ENCODE measurements at places on chromosomes 5 and 9.
A peak's percentile ranks its signal among the peaks of the same experiment; 100 is the strongest.

GRCh38 chr5:176944268-176944667 lies 45.1 kb upstream of the HK3 start:
- DNase-seq: no peak

GRCh38 chr9:96305171-96305570 lies 3.2 kb upstream of the HSD17B3 start:
- no peak for DNase-seq

GRCh38 chr5:124253203-124253810 lies 493.1 kb downstream of the ZNF608 start:
- DNase-seq: peak; percentile 75

DNA sequence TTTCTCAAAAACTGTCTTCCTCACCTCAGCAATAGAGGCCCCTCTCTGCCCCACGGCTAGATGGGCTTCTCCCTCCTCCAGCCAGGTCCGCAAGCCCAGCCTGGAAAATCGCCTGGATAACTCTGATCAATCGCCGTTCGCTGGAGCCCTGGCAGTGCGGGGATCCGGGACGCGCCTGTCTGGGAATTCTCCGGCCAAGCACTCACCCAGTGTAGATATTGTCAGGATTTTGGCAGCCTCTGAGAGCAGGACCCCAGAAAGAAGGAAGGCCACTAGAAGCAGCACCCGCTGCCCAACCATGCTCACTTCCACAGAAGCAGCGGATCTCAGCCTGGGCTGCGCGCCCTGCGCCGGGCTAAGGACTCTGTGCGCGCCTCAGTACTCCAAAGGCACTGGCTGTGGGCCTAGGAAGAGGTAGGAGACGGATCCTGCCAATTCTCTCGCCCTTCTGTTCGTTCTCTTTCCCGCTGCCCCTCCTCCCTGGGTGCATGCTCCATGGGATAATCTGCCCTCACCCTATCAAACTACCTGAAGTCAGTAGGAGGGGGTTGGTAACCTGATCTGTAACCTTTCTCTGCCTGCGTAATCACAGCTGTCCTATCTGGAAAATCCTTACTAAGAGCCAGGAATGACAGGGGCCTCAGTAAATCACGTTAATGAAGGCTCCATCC lies at the start of gene UGT3A1:
TSS of gene UGT3A1 (minus strand) at position 450 of the 671 bp plus-strand sequence. CDS start at position 300, 150 bp downstream.
- no peak for DNase-seq

DNA sequence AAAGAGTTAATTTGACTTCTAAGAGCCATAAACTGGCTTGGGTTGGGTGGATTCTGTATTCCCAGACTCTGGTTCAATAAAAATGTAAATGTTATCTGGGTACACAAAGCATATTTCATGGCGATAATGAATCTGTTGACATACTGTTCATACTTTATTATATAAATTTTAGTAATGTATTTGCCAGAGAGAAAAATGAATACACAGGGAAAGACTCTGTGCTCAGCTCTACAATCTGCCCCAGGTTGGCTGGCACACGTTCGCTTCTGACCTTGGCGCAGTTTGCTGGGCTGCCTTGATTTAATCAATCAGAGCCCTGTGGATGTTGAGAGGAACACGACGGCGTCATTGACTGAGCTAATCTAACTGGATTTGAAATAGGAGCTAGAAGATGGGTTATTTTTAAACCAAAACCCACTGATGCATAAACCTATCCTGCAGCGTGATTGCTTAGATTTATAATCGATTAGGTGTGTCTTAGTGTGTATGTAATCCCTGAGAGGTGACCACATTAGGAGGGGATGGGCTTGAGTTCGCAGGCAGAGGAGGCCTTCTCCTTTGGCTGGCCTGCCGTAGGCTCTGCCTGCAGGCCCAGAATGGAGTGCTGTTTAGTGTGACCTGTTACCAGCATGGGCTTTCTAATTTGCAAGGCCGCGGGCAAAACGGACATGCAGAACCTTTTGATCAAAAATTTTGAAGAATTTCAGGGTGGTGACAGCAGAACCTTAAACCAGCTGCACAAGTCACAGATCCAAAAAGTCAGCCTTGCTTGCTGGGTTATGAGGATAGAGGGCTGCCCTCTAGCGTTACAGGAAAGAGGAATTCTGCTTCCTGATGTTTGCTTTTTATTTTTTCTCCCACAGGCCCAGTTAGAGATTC lies 3.9 kb upstream of the ADCY2 start:
- DNase-seq: peak; percentile 66

GRCh38 chr5:159764283-159765134 lies 151.8 kb upstream of the ADRA1B start:
- no peak for DNase-seq

- DNase-seq: no peak
Measured at GRCh38 chr5:10481241-10481935, 39.7 kb downstream of the ROPN1L start.

DNA sequence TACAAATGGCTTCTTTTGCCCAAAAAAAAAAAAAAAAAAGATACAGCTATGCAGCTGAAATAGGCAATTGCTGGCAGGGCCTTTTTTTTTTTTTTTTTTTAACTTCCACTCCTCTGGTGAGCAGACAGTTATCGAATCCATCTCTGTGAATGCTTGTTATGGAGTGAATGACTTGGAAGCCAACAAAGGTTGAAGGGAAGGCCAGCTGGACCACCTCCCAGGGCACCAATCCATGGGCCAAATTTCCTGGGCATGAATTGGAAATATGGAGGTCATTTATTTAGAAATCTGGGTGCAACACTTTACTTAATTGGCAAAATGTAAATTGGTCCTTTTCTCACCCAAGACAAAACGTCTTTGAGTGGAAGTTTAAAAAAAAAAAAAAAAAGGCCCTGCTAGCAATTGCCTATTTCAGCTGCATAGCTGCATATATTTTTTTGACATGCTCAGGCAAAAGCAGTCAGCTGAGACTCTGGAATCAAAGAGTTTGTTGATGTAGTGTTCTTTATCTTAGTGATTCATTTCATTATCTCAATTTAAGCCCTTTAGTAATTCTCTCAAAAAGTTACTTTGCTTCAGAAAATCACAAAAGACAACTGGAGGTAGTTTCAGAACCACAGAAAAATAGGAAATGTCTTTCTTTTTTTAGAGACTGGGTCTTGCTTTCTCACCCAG lies 392.2 kb upstream of the KLF4 start:
- peak; percentile 39 for DNase-seq

DNA sequence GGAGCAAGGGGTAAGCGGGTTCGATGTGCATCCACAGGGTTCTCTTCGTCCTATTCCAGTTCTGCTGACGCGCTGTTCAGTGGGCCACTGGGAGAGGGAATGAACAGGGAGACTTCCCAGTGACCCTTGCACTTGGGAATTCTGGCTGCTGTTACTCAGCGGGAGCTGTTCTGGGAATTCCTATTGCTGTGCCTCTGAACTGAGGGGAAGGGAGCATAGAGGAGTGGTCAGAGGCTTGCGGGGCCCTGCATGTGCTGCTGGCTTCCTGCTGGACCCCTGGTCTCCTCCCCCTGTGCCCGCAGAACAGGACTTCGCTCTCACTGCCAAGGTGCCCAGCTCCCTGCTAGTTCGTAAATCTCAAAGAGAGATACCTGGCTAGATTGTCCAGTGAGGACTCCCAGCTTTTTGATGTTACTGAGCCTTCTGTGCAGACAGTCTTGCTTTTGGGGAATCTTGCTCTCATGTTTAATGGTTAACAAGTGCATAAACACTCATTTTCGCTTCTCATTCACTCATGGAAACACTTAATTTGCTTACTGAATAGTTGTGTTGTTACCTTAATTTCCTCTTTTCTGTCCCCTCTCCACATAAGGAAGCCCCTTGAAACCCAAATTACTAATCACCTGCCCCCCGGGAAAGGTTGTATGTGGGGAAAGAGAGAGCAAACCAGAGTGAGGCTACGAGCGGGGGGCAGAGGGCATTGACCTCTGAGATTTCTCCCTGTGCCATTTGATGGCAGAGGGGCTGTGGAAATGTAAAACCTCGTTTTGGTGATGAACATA lies 5.9 kb downstream of the TRIO start:
- no peak for DNase-seq

DNA sequence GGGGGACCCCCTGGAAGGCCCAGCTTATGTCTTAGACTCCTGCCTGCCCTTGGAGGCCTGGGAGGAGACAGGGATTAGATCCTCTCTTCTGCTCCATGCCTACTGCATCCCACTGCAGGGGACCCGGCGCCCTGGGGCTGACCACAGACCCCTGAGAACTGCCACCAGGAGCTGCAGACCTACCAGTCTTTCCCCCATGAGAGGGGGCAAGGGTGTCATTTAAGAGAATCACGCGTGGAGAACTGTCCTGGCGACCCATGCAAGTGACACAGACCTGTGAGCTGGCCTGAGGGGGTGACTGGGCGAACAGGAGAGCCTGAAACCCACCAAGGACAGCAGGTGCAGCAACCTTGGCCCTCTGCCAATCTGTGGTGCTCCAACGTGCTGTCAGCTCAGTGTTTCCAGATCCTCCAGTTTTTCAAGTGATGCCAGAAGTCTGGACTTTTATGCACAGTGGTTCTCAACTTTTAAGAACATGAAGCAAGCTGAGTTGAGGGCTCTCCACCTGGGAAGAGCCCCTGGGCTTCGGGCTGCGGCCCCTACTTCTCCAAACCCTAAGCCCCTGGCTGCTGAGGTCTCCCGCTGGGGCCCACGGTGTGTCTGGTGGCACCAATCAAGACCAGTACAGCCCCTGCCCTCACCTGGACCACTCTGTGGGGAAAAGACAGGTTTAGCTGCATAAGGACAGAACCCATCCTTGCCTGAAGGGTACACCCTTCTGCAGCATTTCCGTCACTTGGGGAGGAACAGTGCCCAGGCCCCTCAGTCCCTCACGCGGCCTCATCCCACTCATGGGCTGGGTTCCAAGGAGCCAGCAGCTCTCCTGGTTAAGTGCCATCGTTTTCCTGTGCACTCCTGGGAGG lies 18.2 kb downstream of the GFPT2 start:
- DNase-seq: no peak

DNA sequence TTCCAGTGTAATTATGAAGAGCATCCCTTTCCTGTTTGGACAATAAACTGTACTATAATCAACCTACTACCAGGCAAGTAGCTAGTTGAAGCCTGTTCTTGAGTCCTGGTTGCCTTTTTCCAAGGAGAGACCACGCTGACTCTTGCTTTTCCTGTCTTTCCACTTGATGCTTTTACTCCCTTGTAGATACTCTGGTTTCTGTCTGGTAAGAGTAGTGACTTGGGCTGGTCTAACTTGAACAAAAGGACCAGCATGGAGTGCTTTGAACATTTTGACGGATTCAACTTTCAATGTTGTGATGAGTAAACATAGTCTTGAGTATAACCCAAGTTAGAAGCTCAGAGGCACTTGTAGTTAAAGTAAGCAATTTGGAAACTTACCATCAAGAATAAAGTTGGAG lies 464.3 kb downstream of the GADD45G start:
- no peak for DNase-seq

GRCh38 chr5:38692346-38692745 lies 135.9 kb upstream of the LIFR start:
- DNase-seq: no peak

DNA sequence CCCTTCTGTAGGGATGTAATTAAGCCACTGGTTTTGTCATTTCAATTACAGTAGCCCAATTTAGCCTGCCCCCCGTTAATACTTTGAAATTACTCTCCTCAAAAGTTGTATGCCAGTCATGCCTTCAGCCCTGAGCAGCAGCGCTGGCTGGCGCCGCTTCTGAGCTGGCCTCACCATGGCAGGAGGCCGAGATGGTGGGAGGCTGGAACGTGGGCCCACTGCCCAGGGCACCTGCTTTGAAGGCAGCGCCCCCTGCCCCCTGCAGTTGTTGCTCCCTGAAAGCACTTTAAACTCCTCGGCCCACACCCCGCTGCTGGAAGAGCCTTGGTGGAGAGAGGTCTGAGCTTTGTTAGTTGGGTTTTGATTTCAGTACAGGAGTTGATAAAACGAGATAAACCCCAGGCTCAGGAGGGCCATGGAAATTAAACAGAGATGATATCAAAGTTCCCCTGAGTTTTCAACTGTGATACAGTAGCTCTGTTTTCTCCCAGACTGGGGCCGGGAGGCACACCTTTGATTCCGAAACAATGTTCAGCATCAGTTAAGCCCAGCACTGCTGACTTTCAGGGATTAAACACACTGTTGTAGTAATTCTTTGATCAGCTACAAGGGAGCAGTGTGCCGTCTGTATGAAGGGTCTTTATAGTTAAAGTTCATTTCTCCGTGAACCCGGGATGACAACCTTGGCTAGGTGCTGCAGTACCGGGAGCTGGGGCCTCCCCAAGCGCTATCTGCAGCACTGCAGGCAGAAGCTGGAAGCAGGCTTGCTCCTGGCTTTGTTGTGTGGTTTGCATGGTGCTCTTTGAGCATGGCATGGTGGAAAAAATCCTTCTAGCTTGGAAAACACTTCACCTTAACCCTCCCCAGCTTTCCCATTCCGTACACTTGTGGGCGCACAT lies 9.5 kb downstream of the MVB12B start:
- DNase-seq: peak; percentile 31

DNA sequence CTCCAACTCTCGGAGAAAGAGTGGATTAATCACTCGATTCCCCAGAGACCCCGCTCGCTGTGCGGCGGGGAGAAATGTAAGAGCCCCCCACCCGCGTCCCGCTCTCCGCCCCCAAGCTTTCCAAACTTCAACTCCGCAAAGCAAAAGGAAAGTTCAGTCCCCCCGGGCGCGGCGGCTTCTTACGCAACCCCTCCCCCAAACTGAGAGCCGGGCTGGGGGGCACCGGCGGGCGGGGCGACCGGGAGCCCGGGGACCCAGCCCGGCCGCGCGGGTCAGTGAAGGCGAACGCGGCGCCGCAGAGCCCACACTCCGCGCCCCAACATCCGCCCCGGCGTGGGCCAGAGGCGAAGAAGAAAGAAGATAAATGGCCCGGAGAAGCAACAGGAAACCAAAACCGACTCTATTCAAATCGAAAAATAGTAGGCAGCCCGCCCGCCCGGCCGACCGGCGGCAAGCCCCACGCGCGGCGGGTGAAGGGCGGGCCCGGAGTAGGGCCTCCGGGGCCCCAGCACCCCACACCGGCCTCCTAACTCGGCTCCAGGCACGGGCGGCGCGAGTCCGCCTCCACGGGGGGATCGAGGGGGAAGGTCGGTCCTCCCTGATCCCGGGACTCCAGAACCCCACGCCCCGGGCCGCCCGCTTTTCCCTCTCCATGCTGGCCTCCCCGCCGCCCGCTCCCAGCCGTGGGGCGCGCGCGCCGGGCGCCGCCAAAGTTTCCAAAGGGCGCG lies 720 bp downstream of the NOTCH1 start:
- DNase-seq: no peak

DNA sequence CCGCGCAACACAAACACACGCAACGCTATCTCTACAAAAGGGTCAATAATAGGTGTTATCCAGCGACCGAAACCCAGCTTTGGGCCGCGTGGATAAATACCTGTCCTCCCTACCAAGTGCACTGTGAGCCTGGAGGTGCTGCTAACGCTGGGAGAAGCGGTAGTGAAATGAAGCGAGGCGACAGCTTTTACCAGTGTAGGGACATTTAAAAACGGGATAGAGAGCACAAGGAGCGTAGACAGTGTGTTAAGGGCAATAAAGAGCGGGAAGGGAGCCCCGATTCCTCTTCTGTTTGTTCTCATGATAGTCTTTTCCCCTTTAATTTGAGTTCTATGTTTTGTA lies 421 bp upstream of the DEPDC1B start:
- DNase-seq: peak; percentile 35

GRCh38 chr9:110351009-110351467 lies 13.4 kb upstream of the TXNDC8 start:
- peak; percentile 28 for DNase-seq

GRCh38 chr5:109370343-109370742 lies 39.4 kb downstream of the PJA2 start:
- DNase-seq: no peak

All from pons (tissue), 1 donor.